ENCODE measurements at places on chromosomes 7 and 10. TPM values are rescaled to one million over a fixed set of nuclear protein-coding genes. Genes with fewer than 3 reads are reported as not detected.
A peak's percentile ranks its signal among the peaks of the same experiment; 100 is the strongest.

PKD1L1 gene
- total RNA-seq, result 0.59 TPM

MRC1 gene
- total RNA-seq, result 529 TPM

OR2A12 gene
- not detected for total RNA-seq

TRIM50 gene
- not detected for total RNA-seq

DLG5 gene
- total RNA-seq, result 18.7 TPM

PRPS1L1 gene
- total RNA-seq, result not detected

ST7 gene
- 51.1 TPM for total RNA-seq

GRCh38 chr10:21183025-21183424, 285.9 kb upstream of the NEBL start:
- DNase-seq, result no peak
- H3K4me3 ChIP-seq, result no peak overlapping the region
- H3K36me3 ChIP-seq, result no peaks in the 10 kb centered on the region
- H3K27me3 ChIP-seq, result no peaks in the 10 kb centered on the region
- no peak overlapping the region for H3K27ac ChIP-seq

DNA sequence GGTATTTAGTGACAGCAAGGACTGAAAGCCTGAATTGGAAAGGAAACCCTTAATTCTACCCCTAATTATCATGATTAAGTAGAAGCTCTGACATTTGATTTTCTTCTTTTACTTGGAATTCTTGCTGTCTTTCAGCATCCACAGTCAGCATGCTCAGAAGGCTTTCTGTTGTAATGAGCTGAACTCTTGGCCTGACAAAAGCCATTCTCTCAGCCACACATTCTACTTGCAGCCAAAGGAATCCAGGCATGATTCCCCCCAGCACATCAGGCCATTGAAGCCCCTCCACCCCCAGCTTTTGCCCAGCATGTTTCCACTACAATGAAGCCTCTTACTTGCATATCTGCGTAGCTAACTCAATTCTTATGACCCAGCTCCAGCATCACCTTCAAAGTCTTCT, 94.3 kb upstream of the FRMD4A start:
- H3K27ac ChIP-seq, result no peak overlapping the region
- H3K4me3 ChIP-seq, result no peak overlapping the region
- H3K36me3 ChIP-seq, result no peaks in the 10 kb centered on the region

- peaks cover 55% of the 10 kb centered on the region for H3K4me1 ChIP-seq
- H3K4me3 ChIP-seq, result no peak overlapping the region
- peaks cover 6% of the 10 kb centered on the region for H3K36me3 ChIP-seq
- DNase-seq, result no peak
- no peaks in the 10 kb centered on the region for H3K27me3 ChIP-seq
These were observed 37.4 kb downstream of the VCL start for GRCh38 chr10:74035303-74035702.

GRCh38 chr7:141076377-141076776, 2.5 kb downstream of the TMEM178B start:
- DNase-seq, result no peak
- no peak overlapping the region for H3K4me3 ChIP-seq
- peaks cover 60% of the 10 kb centered on the region for H3K27me3 ChIP-seq
- H3K36me3 ChIP-seq, result no peaks in the 10 kb centered on the region
- H3K27ac ChIP-seq, result no peak overlapping the region
- H3K4me1 ChIP-seq, result peaks cover 32% of the 10 kb centered on the region

DNA sequence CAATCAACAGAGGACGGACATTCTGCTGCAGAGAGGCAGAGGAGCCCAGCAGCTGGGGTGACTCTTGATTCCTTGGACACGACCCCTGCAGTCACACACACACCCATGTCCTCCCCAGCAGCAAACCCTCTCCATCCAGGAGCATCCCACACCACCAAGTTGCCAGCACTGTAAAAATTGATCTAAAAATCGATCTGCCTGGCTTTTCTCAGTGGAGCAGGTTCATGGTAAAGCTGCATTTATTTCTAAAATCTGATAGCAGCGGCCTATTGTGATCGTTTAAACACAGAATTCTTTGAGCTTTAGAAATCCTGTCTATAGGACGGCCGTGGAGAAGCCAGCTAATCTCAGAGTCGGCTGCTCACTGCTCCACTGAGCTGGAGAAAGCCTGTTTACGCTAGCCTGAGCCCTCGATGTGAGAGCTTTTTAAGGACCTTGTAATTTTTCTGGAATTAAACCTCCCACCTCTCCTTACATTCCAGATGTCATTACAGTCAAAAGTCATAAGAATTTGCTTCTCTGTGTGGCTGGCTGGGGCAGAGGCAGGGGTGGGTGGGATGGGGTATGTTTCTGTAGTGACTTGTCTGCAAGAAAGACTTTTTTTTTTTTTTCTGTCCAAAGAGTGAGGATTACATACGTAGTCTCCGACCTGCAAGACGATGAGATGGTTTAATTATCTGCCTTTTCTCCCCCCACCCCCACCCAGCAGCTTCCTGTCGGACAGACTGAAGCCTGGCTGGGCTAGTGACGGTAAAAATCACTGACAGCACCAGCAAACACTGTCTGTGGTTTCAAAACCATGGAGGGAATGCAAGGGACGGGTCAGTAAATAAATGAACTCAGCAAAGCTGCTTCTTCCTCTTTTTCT, 31.6 kb downstream of the TRIM8 start:
- H3K27me3 ChIP-seq, result no peaks in the 10 kb centered on the region
- H3K36me3 ChIP-seq, result no peaks in the 10 kb centered on the region
- H3K4me3 ChIP-seq, result no peak overlapping the region
- peaks cover 72% of the 10 kb centered on the region for H3K4me1 ChIP-seq
- DNase-seq, result no peak

DNA sequence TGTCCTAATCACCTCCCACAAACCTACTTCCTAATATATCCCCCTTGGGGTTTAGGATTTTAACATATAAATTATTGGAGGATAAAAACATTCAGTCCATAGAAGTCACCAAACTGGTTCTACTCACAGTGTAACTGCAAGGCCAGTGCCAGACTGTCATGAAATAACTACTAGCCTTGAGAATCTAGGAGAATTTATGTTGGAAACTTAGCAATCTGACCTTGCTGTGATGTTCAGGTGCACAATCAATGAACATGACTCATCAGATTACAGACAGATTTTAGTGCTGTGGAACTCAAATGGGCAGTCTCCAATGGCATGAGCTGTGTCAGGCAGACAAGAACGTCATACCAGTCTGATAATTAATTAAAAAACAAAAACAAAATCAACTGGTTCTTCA, 571.4 kb upstream of the IGFBP3 start:
- no peaks in the 10 kb centered on the region for H3K4me1 ChIP-seq
- H3K27me3 ChIP-seq, result no peaks in the 10 kb centered on the region
- DNase-seq, result no peak
- no peak overlapping the region for H3K27ac ChIP-seq

- H3K27me3 ChIP-seq, result no peaks in the 10 kb centered on the region
- H3K4me1 ChIP-seq, result peaks cover 4% of the 10 kb centered on the region
- no peak overlapping the region for H3K27ac ChIP-seq
- DNase-seq, result no peak
- no peak overlapping the region for H3K4me3 ChIP-seq
These were observed 26.4 kb upstream of the GSDME start for GRCh38 chr7:24783698-24784097.

DNA sequence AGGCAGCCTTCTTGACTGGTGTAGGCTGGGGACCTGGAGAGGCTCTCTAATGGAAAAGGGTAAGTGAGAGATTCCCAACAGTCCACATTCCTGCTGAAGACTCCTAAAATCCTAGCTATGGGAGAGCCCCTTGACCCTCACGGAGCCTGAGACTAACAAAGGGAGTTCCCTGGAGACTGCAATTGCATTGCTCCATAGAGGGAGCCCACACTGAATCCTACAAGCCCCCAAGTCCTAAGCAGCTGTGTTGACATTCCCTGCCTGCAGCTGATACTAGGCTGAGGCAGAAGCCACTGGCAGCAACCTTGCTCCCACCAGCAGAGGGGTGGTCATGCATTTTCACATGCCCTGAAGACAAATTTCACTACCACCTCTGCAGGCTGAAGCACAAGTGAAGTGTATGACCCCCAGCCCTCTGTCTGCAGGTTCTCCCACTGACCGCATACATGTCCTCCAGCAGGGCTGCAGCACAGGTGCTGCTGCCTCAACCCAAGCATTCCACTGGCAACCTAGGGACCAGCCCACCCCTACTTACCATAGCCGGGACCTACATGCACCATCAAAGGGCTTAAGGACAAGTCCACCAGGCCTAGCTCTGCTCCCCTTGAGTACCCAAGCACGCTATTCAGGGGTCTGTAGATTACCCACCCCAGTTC, 130.3 kb upstream of the SLC13A1 start:
- no peak for DNase-seq
- H3K27me3 ChIP-seq, result no peaks in the 10 kb centered on the region
- H3K27ac ChIP-seq, result no peak overlapping the region
- H3K4me3 ChIP-seq, result no peak overlapping the region

GRCh38 chr7:130918129-130919052, 184.4 kb upstream of the KLF14 start:
- peaks cover 15% of the 10 kb centered on the region for H3K36me3 ChIP-seq
- peaks cover 91% of the 10 kb centered on the region for H3K4me1 ChIP-seq
- no peak overlapping the region for H3K4me3 ChIP-seq

GRCh38 chr7:98359395-98359794, 41.5 kb downstream of the BAIAP2L1 start:
- no peaks in the 10 kb centered on the region for H3K27me3 ChIP-seq
- DNase-seq, result no peak

- DNase-seq, result no peak
- H3K27ac ChIP-seq, result peak overlapping the region; percentile 70
- H3K4me3 ChIP-seq, result no peak overlapping the region
- H3K4me1 ChIP-seq, result peaks cover 98% of the 10 kb centered on the region
- no peaks in the 10 kb centered on the region for H3K27me3 ChIP-seq
These were observed 111.0 kb downstream of the EGFR start for GRCh38 chr7:55129541-55130394.

DNA sequence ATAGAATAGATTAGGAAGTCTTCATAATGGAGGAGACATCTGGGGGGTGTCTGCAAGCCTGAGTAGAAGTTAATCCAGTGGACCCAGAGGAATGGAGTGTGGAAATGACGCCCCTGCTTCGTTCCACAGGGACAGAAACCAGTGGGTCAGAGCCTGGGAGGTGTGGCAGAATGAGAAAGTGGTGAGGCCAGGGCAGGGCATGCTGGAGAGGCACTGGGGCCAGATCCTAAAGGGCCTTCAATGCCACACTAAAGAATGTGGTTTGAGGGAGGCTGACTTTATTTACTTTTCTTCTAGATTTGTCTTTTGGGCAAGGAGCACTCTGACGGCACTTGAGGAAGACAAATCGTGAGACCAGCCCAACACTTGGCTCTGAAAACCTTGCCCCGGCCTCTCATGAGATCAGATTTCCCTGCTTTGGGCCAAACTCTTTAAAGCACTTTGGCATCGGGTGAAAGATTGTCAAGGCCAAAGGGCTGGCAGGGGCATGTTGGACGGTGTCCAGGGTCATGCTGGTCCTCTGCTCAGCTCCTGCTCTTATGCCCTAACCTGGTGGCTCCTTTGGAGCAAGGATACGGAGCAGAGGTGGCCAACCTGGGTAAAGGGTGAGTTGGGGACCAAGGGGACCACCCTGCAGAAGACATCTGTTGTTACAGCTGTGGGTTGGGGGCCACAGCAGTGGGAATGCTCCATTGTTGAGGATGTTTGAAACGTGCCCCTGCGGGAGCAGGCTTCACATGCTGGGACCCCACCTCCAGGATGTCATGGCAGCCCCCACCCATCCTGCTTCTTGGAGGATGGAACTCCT, 157.0 kb upstream of the ZMIZ1 start:
- peak; percentile 68 for DNase-seq
- no peaks in the 10 kb centered on the region for H3K36me3 ChIP-seq
- H3K27me3 ChIP-seq, result no peaks in the 10 kb centered on the region
- H3K4me1 ChIP-seq, result peaks cover 12% of the 10 kb centered on the region

- no peaks in the 10 kb centered on the region for H3K27me3 ChIP-seq
- no peak overlapping the region for H3K4me3 ChIP-seq
These were observed 309.2 kb downstream of the FGFR2 start for GRCh38 chr10:121288864-121289661.

DNA sequence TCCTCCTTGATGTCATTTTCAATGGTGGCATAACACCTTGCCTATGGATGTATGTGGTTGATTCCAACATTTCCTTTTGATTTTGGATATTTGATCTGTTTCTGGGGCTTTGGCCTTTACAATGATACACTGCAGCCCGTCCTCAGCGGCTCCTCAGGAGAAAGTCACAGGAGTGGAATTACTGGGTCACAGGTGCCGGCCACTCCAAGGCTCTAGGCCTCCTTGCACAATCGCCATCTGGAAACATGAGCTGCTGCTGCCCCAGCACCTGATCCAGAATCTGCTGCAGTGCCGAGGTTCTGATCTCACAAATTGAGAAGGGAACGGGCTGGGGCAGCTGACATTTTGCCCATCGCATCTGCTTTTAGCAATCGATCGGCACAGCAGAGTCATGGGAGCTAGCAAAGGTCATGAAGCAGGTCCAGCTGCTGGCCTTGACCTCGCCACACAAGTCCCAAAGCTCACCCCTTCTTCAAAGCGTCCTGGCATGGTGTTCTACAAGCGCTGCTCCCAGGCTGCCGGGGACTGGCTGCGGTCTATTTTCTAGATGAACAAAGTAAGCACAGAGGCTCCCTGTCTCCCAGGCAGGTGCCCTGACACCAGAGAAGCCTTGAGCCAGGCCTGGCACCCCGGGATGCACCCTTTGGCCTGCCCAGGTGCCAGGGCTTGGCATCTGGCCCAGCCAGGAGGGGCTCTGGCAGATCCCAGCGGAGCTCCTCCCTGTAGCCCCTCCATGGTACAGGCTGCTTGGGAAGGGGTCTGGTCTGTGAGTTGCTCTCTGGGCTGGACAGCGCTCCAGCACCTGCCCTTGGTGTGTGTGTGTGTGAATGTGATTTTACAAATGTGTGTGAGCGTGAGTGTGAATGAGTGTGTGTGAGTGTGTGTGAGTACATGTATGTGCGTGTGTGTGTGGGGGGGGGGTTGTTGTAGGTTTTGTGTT, 201.8 kb downstream of the GLRX3 start:
- H3K4me1 ChIP-seq, result no peaks in the 10 kb centered on the region
- no peaks in the 10 kb centered on the region for H3K36me3 ChIP-seq
- H3K4me3 ChIP-seq, result no peak overlapping the region
- H3K27me3 ChIP-seq, result no peaks in the 10 kb centered on the region

DNA sequence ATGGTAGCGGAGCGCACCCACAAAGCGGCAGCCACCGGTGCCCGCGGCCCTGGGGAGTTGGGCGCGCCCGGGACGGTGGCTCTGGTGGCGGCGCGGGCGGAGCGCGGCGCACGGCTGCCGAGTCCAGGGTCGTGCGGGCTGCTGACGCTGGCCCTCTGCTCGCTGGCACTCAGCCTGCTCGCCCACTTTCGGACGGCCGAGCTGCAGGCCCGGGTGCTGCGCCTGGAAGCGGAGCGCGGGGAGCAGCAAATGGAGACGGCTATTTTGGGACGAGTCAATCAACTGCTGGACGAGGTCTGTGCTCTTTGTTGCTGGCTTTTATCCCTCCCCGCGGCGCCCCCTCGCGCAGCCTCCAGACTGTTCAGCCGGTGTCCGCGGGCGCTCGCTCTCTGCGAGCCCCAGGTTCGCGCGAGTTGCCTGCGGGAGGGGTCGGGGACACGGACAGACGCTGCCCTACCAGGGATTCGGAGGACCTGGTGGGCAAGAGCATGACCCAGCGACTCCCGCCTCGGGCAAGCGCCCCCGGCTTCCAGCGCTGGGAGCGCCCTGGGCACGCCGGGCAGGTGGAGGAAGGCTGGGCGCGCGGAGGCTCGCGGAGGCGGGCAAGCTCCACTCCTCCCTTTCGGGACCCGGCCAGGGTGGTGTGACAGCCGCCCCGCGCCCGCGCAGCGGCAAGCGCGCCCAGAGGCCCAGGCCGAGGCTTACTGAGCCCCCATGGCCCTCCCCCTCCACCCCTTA, 887 bp downstream of the COL13A1 start:
- H3K36me3 ChIP-seq, result no peaks in the 10 kb centered on the region
- H3K27me3 ChIP-seq, result peaks cover 24% of the 10 kb centered on the region
- peaks cover 19% of the 10 kb centered on the region for H3K4me1 ChIP-seq
- peak overlapping the region; percentile 55 for H3K4me3 ChIP-seq
- no peak for DNase-seq

All from lower lobe of right lung (tissue), 2 donors.